ENCODE measurements at places on chromosomes 16 and 17.

DNA sequence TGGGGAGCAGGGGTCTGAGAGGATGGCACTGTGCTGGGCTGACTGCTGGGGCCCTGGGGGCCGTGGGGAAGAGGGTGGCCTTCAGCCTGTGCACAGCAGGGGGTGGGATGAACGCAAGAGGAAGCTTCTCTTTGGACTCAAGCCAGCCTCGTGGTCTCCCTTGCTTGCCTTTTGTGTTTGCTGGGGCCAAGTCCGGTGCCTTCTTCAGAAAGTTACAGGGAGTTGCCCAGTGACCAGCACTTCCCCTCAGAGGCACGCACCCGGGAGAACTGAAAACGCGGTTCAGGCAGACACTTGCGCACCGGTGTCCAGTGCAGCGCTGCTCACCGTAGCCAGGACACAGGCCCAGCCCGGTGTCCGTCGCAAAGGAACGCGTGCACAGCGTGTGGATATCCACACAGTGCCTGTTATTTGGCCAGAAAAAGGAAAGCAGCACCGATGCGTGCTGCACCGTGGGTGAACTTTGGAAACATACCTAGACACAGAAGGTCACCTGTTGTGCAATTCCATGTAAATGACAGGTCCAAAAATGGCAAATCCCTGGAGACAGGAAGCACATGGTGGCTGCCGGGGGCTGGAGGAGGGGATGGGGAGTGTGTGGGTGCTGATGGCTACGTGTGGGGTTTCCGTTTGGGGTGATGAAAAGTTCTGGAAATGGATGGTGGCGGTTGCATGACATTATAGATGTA lies 29.4 kb upstream of the NUDT16L1 start:
- no peak for DNase-seq

DNA sequence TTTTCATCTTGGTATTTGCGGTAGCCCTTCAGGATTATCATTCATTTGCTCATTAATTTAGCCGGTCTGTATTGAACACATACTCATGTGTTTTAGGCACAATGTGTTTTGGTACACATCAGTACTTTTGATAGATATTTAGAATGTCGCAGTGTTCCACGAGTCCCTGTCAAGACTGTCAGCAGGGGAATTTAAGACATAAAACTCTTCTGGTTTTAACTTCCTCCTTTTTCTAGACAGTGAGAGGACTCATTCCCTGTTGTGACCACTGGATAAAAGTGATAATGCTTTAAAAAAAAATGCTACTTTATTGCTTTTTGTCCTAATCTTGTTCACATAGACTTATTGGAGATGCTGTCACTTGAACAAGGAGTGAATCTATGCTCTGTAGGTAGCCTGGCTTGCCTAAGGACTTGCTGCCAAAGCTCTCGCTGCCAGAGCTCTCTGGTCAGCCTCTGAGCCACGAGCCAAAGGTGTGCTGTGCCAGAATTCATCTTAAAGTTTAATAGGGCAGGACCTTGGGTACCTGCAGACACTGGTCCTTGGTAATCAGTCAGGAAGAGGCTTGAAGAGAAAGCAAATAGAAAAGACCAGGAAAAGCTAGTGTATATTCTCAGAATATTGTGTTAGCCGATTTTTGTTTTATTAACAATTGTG lies 5.4 kb downstream of the DCAF7 start:
- DNase-seq = no peak

- peak; percentile 55 for DNase-seq
These were observed 22.1 kb downstream of the TRIM25 start for GRCh38 chr17:56891751-56892150.

GRCh38 chr17:45096141-45096540 lies 35.0 kb downstream of the NMT1 start:
- DNase-seq = no peak

- no peak for DNase-seq
These were observed 702 bp downstream of the IRX5 start for GRCh38 chr16:54931120-54932014.

DNA sequence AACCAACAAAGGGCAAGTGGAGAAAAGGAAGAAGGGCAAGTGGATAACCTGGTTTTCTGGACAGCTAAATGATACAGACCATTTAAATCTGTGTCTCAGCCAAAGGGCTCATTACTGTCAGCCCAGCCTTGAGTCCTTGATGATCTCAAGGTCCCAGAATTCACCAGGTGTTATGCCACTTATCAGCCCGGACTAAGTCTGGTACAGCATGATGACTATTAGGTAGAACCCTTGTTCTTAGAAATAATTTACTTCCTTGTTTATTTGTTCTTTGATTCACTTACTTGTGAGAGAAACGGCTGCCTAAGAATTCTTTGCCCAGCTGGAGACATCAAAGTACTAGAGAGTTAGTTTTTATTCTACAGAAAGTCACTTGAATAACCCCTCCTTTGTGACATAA lies 3.5 kb downstream of the PDILT start:
- no peak for DNase-seq

DNA sequence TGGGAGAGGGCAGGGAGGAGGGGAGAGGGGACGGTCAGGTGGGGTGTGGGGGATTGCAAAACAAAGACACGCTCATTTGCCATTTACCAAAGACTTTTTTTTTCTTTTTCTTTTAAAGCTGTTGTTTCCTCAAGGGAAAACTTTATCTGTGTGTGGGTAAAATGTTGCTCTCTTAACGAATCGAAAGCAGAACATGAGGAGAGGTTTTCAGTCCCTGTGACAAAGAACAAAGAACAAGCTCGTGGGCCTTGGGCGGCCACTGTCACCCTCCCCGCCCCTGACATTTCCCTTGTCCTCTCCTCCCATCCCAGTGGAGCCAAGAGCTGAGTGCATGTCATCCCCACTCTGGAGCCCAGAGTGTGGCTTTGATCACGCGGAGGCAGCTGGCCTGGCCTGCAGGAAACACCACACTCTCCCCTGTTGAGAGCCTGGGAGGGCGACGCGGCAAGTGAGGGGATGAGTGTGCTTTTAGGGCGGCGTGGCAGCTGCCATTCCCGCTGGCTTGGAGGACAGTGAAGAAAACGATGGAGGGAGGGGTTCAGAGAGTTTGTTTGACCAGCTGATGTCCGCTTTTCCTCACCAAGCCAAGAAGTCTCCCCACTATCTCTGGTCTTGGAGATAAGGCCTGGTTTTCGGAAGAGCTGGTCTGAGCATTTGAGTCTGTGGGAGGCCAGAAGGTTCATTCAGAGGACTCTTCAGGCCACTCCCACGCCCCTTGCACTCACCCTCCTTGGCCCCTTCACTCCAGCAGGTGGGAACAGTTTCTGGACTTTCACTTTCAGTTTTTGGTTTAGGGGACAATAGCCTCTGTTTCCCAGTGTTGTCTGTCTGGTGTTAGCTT lies 11.4 kb downstream of the CCR7 start:
- DNase-seq = peak; percentile 38

GRCh38 chr17:21389394-21389793 lies 13.2 kb downstream of the KCNJ12 start:
- DNase-seq = no peak

DNA sequence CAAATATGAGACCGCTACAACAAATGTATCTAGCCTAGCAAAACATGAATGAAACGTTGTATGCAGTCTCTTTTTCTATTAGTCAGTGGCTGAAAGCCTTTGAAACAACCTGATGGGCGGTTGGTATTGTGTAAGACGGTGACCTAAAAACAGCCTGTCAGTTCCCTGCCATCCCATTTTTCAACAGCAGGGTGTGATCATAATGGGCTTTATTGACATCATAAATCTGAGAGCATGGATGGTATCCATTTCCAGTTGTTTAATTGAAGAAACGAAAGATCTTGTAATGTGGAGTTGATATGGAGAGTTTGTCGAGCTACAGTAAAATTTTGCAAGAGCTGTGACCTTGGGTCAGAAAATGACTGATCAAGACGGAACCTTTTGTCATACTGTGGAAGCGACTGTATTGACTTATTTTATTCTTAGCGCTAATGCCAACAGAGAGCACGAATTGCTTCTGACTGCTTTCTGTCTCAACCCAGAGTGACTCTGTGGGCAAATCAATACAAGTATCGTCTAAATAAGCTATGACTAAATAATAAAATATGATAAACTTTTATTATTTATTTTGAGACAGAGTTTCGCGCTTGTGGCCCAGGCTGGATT lies 12.3 kb upstream of the MEIOB start:
- no peak for DNase-seq

- DNase-seq = no peak
These were observed 230.9 kb downstream of the MRTFB start for GRCh38 chr16:14302031-14302398.

GRCh38 chr17:50328363-50329325 lies 17.3 kb upstream of the XYLT2 start:
- no peak for DNase-seq

DNA sequence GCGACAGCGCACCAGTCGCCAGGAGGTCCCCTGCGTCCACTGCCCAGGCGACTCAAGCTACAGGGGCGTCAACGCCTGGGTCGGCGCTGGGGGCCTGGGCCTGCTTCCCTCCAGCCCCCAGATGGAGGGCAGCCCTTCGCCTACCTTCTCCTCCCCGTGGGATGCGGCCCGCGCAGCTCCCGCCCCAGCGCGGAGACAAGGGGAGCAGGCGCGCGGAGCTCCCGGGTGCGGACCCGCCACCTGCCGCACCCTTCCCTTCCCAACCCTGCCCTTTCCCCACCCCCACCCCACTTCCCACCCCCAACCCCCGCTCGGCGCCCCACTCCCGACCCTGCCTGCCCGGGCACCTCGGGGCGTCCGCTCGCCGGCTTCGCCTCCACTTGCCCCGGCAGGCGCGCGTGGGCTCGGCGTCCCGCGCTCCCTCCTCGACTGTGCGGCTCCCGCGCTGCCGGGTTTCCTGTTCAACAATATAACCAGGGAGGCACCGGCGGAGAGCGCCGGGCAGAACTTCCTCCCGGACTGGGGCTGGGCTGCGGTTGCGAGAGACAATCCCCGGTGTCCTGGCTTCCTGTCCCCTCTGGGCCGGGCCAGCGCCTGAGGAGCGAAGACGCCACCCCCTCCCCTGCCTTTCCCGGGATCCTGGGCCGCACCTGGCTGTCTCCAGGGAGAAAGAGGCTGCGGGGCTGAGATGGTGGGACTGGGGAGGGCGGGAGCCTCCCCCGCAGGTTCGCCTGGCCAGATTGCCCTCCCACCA lies at the start of gene ARHGAP27:
TSS of gene ARHGAP27 (minus strand) at position 466 of the 754 bp plus-strand sequence. CDS start 2,591 bp downstream, outside the sequence.
- DNase-seq = peak; percentile 46

- DNase-seq = no peak
These were observed 12.6 kb upstream of the XYLT1 start for GRCh38 chr16:17483351-17483750.

- no peak for DNase-seq
These were observed 52.8 kb downstream of the USP10 start for GRCh38 chr16:84752600-84752999.

DNA sequence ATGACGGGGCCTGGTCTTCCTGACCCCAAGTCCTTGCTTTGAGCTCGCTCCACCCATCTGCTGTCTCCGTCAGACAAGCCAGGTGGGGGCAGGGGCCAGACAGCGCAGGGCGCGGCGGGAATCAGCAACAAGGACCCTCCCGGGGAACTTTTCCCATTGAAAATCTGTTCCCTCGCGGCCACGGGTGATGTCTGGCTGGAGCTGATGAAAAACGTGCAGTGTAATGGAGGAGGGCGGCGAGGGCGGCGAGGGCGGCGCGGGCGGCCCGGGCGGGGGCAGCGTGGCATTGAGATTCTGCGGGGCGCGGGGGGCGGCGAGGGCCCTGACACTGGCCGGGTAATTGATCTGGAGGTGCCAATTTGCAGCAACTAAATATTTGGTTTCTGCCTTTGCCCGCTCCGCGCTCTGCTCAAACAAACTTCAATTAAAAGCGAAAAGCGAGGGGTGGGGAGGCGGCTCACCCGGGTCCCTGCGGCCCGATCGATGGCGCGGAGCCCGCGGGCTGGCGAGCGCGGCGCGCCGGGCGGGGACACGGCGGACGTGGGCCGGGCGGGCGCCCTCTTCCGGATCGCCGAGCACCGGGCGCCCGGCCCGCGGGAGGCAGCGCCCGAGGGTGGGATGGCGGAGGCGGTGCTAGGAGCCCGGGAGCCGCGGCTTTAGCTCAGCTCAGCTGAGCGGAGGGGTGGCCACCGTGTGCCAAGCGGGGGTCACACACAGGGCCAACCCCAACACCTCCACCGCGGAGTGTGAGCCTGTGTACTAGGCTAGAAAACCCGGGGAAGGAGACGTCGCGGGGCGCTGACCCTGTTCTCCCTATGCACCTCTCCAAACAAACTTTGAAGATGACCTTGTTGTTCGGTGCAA lies 32.4 kb downstream of the DCAKD start:
- DNase-seq = peak; percentile 48

- DNase-seq = no peak
These were observed 187.6 kb downstream of the KATNIP start for GRCh38 chr16:27737513-27737912.

GRCh38 chr16:27698266-27698665 lies 148.3 kb downstream of the KATNIP start:
- DNase-seq = no peak

- no peak for DNase-seq
These were observed 223.9 kb downstream of the WWOX start for GRCh38 chr16:78323315-78323714.

- no peak for DNase-seq
These were observed 56.1 kb upstream of the PMFBP1 start for GRCh38 chr16:72228014-72228413.
